ENCODE measurements at places on chromosomes 2 and 18. TPM values are rescaled to one million over a fixed set of nuclear protein-coding genes. Genes with fewer than 3 reads are reported as not detected.

- no peak for DNase-seq
Measured at GRCh38 chr2:192313773-192314172, 119.0 kb upstream of the TMEFF2 start.

GRCh38 chr2:114293355-114293754 lies 149.1 kb upstream of the DPP10 start:
- DNase-seq, result no peak

DNA sequence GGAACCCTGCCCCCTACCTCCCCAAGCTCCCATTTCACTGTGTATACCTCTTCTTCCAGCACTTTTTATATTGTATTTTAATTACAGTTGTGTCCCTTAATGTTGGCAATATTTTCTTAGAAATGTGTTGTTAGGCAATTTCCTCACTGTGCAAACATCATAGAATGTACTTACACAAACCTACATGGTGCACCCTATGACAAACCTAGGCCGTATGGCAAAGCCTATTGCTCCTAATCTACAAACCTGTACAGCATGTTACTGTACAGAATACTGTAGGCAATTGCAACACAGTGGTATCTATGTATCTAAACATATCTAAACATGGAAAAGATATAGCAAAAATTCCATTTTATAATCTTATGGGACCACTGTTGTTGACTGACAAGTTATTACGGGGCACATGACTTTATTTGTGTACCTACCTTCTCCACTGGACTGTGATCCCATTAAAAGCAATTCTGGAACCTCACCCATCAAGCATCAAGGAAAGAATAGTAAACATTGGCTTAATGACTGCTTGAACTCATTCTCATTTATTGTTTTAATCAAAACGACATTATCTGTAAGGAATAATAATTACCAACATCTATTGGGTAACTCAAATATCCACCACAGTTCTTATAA lies 1641.5 kb upstream of the ZEB2 start:
- DNase-seq, result no peak

Gene CCL20
- 13.1 TPM for total RNA-seq

DNA sequence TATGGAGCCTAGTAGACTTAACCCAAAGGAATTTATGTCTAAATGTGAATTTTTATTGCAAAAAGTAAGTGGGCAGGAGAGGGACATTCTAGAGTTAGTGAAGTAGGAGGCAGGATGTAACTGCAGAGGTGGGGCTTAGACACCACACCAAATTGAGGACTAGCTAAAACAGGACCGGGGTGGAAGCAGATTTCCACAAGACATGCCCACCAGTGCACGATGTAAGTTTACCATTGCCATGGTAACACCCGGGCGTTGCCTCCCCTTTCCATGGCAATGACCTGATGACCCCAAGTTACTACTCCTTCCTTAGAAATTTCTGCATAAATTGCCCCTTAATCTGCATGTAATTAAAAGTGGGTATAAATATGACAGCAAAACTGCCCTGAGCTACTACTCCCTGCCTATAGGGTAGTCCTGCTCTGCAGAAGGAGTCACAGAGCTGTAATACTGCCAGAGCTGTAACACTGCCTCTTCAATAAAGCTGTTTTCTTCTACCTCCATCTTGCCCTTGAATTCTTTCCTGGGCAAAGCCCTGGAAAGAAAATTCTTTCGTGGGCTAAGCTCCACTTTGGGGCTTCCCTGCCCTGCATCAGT lies 509.7 kb downstream of the ERBB4 start:
- no peak for DNase-seq

DNA sequence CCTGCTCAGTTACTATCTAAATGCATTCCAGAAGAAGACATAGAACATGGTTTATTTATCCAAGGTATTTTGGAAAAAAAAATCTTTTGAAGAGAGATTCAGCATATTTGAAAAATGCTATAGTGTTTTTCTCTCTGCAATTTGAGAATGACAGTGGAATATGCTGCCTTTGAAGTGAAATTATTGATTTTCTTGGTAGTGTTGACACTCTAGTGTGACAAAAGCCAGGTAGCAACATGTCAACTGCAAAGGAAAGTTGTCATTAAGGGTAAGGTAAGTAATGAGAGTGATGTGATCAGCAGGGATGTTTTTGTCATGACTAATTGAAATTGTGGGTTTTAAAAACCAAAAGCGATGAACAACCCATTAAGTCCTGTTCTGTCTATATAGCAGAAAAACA lies 1387.1 kb upstream of the TMEFF2 start:
- no peak for DNase-seq

DNA sequence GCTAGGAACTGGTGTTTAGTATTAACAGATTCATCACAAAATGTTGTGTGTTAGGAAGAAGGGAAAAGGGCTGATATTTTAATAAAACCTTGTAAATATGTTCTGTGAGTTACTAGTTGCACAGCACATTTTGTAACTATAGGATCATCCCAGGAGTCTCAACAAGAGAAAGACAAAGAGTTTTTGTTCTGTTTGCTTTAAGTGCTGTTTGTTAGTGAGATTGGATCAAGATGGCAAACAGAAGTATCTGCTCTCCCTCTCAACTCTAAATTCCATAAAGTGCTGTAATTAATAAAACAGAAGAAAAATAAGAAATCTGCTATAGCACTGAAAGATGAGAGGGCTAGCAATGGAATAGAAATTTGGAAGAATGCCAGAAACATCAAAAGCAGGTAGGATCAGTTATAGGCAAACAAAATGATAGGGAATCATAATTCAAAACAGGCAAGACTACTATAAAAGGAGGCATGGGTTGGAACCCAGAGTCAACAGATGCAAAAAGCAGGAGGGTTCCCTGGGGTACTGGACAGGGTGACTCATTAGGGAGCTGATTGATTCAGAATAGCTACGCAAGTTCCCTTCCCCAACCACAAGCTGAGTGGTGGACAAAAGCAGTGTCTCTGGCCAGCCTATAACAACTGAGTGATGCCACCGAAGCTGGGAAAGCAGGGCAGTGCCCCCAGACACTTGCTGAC lies 75.8 kb downstream of the DYNC1I2 start:
- DNase-seq, result no peak

Gene TGFA
- total RNA-seq, result 0.33 TPM

GRCh38 chr18:23629444-23629946 lies 33.2 kb downstream of the ANKRD29 start:
- DNase-seq, result no peak

Data from activated naive CD4-positive, alpha-beta T cell treated with anti-CD3 and anti-CD28 coated beads for 36 hours (primary cell).